ENCODE measurements at places on chromosomes 6 and 20.

GRCh38 chr20:45991616-45992015 is 17.1 kb upstream of the MMP9 start:
- no peak for DNase-seq

DNA sequence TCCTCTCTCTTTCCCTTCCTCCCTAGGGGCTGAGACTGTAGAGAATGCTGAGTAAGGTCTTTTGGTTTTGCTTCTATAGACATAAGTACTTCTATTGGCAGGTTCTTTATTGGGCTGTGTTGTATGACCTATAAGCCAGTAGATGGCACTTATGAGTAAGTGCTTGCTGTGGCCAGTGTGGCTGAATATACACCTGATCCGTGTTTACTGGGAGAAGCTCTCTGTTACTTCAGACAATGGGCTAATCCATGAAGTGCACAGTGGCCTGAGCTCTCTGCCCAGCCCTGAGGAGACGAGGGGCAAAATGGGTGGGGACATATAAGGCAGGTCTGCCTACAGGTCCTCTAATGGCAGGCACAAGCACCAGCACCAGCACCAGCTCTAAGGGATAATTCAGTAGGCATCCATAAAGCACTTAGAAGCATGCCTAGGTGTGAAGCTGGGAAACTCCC is 610.3 kb downstream of the RNF144B start:
- DNase-seq, result no peak

GRCh38 chr6:167115054-167115453 is 7.8 kb upstream of the CCR6 start:
- DNase-seq, result no peak

DNA sequence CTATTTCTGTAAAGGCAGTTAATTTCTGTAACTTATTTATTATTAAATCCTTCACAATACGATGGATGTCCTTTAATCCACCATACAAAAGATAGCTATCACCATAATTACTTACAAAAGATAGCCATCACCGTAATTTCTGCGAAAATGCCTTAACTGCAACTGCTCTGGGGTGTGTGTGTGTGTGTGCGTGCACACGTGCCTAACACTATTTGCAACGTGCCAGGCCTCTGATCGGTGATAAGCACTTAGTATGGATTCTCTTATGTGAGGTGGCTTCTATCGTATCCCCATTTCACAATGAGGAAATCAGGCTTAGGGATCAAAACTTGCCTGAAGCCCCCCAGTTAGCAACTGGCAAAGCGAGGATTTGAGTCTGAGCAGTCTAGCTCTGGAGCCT is 67.1 kb upstream of the RBM24 start:
- DNase-seq, result no peak

DNA sequence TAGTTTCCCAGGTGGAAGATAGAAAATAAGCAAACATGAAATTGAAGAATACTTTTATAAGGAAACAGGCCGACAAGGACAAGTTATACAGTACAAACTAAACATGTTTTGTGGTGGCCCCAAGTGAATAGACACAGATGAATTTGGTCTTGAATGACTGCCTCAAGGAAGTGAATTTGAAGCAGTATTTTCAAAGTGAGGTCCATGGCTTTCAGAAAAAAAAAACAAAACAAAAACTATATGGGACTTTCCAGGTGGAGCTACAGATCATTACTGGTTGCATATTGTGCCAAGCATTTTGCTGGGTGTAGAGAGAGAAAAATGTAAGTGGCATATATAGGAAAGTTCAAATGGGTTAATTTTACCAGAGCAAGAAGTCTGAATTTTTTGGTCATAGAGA is 68.8 kb downstream of the CYB5R4 start:
- no peak for DNase-seq

DNA sequence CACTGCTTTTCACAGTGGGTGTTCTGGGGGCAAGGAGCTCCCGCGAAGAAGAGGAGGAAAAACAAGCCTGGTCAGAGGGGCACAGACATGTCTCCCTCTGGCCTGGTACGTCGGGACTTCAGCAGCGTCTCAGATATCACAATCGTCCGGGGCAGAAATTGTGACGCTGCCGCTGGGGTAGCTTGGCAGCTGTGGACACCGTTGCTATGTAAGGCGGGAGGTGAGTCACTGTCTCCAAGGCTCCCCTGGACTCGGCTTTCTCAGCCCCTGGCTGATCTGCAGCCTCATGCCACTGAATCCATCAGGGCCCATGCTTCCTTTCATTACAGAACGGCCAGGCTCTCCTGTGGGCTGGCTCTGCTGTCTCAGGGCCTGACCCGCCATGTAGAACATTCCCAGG is 98.7 kb downstream of the SULF2 start:
- DNase-seq, result no peak

- DNase-seq, result no peak
Observed at GRCh38 chr6:90383196-90383822, 86.7 kb upstream of the BACH2 start.

- no peak for DNase-seq
Observed at GRCh38 chr6:13687917-13688351, 23.7 kb downstream of the RANBP9 start.

GRCh38 chr6:15551798-15552197 is 111.0 kb downstream of the DTNBP1 start:
- DNase-seq, result no peak

DNA sequence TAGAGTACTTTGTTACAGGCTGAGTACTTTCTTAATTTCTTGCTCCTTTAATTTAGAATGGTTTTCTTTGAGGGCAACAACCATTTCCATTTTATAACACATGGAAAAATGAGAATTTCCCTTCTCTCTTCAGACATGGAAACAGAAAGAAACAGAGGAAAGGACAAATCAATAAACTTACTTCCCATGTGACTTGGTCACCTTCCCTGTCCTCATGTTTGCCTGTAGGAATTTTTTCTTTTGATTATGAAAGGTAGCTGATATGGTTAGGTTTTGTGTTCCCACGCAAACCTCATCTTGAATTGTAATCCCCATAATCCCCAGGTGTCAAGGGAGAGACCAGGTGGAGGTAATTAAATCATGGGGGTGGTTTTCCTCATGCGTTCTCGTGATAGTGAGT is 169.7 kb downstream of the PHF3 start:
- no peak for DNase-seq
